ENCODE measurements at places on chromosomes 5 and 9. TPM values are rescaled to one million over a fixed set of nuclear protein-coding genes. Genes with fewer than 3 reads are reported as not detected.

The PCDHGA1 gene
- total RNA-seq = 0.85 TPM

The FAM78A gene
- 2.0 TPM for total RNA-seq

The PLAA gene
- 22.8 TPM for total RNA-seq

The NIPAL4 gene
- 0.26 TPM for total RNA-seq

The KLHL9 gene
- total RNA-seq = 19.7 TPM

The PCDHGA8 gene
- total RNA-seq = 1.4 TPM

The CHSY3 gene
- 12.7 TPM for total RNA-seq

The SLCO4C1 gene
- 0.58 TPM for total RNA-seq

The SLC25A2 gene
- total RNA-seq = not detected

The FOXD4 gene
- 0.70 TPM for total RNA-seq

The FGF1 gene
- total RNA-seq = 2.0 TPM

The NRARP gene
- 3.4 TPM for total RNA-seq

The ARHGEF37 gene
- total RNA-seq = 3.2 TPM

The EPB41L4B gene
- 0.35 TPM for total RNA-seq

The HNRNPK gene
- 423 TPM for total RNA-seq
